Brain (organoid and tissue), 16 donors: ENCODE measurements at places on chromosomes 7 and 10. TPM values are rescaled to one million over a fixed set of nuclear protein-coding genes. Genes with fewer than 3 reads are reported as not detected.

METTL27 gene
- 23.2 TPM for polyA plus RNA-seq

PLEKHS1 gene
- not detected for polyA plus RNA-seq

SSC4D gene
- 2.2 TPM for polyA plus RNA-seq

GBX1 gene
- polyA plus RNA-seq: not detected

AGAP4 gene
- 1.2 TPM for polyA plus RNA-seq

FAM24B gene
- polyA plus RNA-seq: 10.0 TPM
